T-cell (primary cell): ENCODE measurements at places on chromosomes 11 and 22. TPM values are rescaled to one million over a fixed set of nuclear protein-coding genes. Genes with fewer than 3 reads are reported as not detected.

DNA sequence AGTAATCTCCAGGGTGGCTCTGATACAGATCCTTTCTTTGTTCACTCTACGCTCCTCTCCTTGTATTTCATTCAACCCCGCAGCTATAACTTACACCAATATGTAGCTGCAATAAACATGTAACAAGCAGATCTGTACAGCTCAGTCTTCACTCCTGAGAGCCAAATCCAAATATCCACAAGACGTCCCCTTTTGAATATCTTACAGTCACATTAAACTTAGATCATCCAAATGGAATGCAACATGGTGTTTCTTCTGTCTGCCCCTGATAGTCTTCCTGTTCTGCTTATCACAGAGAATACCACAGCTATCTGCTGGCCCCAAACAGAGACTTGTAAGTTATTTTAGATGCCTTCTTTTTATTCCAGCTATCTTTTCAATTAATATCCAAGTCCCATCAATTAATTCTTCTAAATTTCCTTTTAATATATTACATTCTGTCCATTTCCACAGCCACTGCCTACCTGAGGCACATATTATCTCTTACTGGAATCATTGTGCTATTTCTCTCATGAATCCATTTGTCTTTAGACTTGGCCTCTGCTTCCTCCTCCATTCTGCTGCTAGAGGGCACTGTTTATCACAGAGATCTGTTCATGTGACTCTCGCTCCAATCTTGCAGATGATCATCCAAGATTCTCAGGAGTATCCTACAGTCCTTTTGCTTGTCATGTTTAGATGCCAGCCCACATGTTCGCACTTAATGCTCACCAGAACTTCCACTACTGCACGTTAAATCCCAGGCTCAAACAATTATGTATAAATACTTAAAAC is 908.6 kb downstream of the NTM start:
- DNase-seq, result no peak

GRCh38 chr11:125226706-125227105 is 62.2 kb downstream of the PKNOX2 start:
- no peak for DNase-seq

- no peak for DNase-seq
Observed at GRCh38 chr22:26568207-26568706, 21.7 kb downstream of the TPST2 start.

GRCh38 chr11:96309016-96309642 is 33.9 kb downstream of the MAML2 start:
- DNase-seq, result no peak

DNA sequence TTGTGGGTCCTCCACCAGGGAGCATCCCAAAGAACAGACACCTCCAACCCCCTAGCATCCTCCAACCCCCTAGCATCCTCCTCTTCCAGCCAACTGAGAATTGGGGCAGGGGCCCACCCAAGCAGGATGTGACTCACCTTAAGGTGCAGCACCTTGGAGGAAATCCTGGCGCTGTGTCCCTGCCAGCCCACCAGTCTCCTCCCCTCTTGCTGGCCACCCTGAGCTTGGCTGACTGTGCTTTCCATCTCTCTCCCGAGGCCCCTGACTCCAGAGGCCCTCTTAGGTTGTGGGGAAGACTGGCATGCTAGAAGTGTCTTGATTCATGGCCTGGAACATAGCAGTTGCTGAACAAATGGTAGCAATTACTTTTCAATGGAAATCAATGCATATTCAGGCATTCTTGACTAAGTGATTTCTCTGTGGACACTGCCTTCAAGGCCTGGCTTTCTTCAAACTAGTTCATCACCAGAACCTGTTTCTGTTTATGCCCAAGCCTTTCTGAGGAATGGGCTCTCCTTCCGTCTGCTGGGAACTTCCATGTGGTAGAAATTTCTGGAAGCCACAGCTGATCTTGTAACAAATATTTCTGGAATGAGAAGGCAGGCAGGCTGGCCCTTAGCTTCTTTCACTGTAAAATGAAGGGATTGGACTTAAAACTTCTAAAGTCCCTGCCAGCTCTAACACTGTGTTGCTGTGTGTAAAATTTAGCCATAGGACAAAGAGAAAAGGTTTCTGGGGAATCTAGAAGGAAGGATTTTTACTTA is 60.5 kb downstream of the CEP164 start:
- DNase-seq, result no peak

- DNase-seq, result no peak
Observed at GRCh38 chr11:36006556-36006955, 62.7 kb downstream of the LDLRAD3 start.

The GPHA2 gene
- total RNA-seq, result 0.90 TPM

The TPH1 gene
- 0.38 TPM for total RNA-seq

The TRIM48 gene
- not detected for total RNA-seq
